Thoracic aorta (tissue), 2 donors: ENCODE measurements at places on chromosomes 16 and 17.
A peak's percentile ranks its signal among the peaks of the same experiment; 100 is the strongest.

- H3K4me3 ChIP-seq = no peak overlapping the region
- H3K4me1 ChIP-seq = peaks cover 13% of the 10 kb centered on the region
- no peaks in the 10 kb centered on the region for H3K27me3 ChIP-seq
- peak overlapping the region; percentile 65 for H3K27ac ChIP-seq
- no peak for DNase-seq
- H3K36me3 ChIP-seq = peaks cover 5% of the 10 kb centered on the region
Observed at GRCh38 chr17:41777574-41778188, 8.8 kb downstream of the JUP start.

DNA sequence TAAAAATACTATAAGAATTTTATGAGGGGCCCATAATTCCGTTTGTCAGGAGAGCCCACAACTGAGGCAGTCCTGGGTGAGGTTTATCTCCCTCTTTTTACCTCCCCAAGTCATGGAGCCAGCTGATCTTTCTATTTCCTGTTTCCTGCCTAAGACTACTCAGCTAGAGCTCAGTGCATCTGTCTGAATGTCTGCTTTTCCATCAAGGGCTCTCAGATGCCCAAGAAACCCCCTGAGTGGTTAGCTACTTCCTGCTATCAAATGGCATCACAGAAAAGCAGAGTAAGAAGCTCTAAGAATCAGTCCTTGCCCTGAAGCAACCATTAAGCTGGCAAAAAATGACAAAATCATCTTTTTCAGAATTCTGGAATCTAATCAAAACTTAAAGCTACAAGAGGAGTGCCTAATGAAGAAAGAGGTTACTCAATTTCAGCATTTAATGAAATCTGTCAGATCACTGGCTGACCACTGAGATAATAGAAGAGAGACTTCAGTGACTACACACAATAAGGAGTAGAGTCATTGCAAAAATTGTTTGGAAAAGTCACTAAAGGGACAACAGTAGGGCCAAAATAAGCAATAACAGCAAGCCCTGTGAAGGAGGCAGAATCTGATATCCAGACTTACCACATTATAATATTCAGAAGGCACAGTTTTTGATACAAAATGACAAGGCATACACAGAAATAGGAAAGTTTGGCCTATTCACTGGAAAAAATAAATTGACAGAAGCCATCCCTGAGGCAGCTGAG is 150.1 kb downstream of the CYB561 start:
- H3K4me1 ChIP-seq = peaks cover 45% of the 10 kb centered on the region
- H3K27me3 ChIP-seq = no peaks in the 10 kb centered on the region
- peak overlapping the region; percentile 76 for H3K27ac ChIP-seq
- no peak overlapping the region for H3K4me3 ChIP-seq

- H3K4me1 ChIP-seq = peaks cover 15% of the 10 kb centered on the region
- peak overlapping the region; percentile 44 for H3K4me3 ChIP-seq
- H3K27me3 ChIP-seq = no peaks in the 10 kb centered on the region
- DNase-seq = no peak
- peak overlapping the region; percentile 76 for H3K27ac ChIP-seq
Observed at GRCh38 chr17:19979917-19980770, 2.5 kb upstream of the AKAP10 start.

DNA sequence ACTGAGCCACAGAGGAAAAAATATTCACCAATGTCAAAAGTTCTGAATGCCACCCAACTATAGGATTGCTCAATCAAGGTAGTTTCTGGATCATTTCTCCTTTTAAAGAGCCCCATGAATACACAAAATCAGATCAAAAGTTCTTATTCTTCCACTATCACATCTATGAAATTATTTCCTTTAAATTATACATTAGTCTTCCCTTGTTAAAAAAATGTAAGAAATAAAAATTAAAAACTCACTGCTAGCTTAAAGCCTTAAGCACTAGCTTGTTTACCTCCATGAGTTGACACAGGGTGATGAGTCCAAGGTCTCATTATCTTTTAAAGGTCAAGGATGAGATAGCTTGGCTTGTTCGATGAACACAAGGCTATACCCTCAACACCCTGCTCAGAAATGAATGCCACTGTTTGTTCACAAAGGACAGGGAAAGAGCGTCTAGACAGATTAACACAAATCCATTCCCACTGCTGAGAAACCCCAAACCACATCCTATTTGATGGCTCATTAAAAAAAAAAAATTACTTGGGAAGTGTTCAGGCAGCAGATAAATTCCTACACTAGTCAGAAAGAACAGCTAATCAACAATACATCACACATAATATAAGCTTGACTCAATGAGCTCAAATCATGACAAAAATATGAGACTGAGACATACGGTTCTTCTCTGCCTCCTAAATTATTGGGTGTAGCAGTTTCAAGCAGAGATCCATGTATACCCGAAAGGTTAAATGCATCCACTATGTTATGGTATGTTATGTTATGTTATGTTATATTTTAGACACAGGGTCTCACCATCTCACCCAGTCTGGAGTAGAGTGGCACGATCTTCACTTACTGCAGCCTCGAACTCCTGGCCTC is 118.9 kb downstream of the PARN start:
- no peaks in the 10 kb centered on the region for H3K36me3 ChIP-seq
- no peaks in the 10 kb centered on the region for H3K27me3 ChIP-seq
- H3K27ac ChIP-seq = no peak overlapping the region
- no peak for DNase-seq
- H3K4me3 ChIP-seq = no peak overlapping the region

GRCh38 chr16:48369765-48370164 is 15.4 kb downstream of the SIAH1 start:
- peaks cover 38% of the 10 kb centered on the region for H3K4me1 ChIP-seq
- no peaks in the 10 kb centered on the region for H3K27me3 ChIP-seq
- no peak for DNase-seq

GRCh38 chr17:48981927-48982539 is 13.6 kb upstream of the GIP start:
- H3K27me3 ChIP-seq = no peaks in the 10 kb centered on the region
- H3K27ac ChIP-seq = no peak overlapping the region
- H3K4me3 ChIP-seq = no peak overlapping the region
- no peak for DNase-seq
- H3K4me1 ChIP-seq = no peaks in the 10 kb centered on the region

DNA sequence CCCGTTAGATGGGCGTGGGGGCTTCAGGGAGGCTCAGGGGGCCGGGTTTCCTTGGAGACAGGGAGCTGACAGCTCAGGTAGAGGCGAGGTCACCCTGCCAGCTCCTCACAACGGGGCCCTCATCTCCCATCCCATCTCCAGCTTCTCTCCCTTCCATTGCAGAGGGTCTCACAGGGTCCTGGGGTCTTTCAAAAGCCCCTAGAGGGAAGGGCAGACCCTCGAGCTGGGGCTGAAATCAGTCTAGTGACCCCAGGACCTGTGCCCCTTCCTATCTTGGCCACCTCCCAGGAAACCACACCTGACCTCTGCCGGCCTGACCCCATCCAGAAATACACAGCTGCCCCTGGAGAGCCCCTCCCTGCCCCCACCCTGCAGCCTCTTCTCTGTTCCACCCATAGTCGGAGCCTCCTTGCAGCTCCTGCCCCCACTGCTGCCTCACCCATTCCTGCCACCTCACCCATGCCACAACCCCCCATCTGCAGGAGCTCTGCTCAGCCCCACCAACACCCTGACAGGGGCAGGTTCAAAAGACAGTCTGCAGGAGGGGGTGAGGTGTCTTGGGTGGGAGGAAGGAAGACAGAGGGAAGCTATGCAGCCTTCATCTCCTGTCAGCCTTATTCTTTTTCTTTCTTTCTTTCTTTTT is 23.4 kb downstream of the PIK3R5 start:
- H3K27ac ChIP-seq = no peak overlapping the region
- DNase-seq = no peak
- no peak overlapping the region for H3K4me3 ChIP-seq
- H3K27me3 ChIP-seq = no peaks in the 10 kb centered on the region

DNA sequence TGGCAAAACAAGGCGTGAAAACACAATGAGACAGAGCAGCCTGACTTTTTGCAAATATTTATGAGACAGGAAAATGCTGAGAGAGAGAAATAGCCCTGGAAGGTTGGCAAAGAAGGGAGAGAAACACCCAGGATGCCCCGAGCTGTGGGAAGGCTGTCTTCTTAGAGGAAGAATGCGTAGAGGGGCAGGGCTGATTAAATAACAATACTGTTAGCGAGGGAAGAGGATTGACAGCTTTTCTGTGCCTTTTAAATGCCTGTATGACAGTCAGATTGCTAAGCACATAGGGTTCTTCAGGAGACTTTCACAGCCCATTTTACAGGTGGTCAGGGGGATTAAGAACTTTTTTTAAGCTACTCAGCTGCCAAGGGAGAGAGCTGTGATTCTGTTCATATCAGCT is 219.2 kb downstream of the SHISA9 start:
- no peaks in the 10 kb centered on the region for H3K4me1 ChIP-seq
- H3K4me3 ChIP-seq = no peak overlapping the region
- no peak overlapping the region for H3K27ac ChIP-seq
- H3K27me3 ChIP-seq = no peaks in the 10 kb centered on the region
- DNase-seq = no peak
- no peaks in the 10 kb centered on the region for H3K36me3 ChIP-seq

GRCh38 chr16:12896562-12896961 is 4.8 kb upstream of the SHISA9 start:
- no peaks in the 10 kb centered on the region for H3K27me3 ChIP-seq
- no peaks in the 10 kb centered on the region for H3K36me3 ChIP-seq
- no peaks in the 10 kb centered on the region for H3K4me1 ChIP-seq
- no peak for DNase-seq
- H3K4me3 ChIP-seq = no peak overlapping the region

- no peaks in the 10 kb centered on the region for H3K27me3 ChIP-seq
- peak overlapping the region; percentile 82 for H3K27ac ChIP-seq
- no peak for DNase-seq
- H3K36me3 ChIP-seq = no peaks in the 10 kb centered on the region
Observed at GRCh38 chr17:42531455-42532354, 4.3 kb upstream of the NAGLU start.

DNA sequence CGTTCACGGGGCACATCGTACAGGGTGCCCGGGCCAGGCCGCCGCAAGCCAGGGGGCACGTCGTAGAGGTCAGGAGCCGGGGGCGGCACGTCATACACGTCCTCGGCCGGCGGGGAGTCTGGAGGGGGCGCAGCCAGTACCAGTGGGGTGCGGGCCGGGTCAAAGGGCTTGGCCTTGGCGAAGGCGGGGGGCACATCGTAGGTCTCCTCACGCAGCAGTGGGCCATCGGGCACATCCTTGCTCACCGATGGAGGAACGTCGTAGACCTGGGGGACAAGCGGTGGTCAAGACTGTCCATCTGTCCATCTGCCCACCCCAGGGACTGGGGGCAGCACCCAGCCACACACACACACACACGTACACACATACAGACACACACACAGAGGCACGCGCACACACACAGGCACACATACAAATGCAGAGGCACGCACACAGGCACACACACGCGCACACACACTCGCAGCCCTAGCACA is 15.7 kb downstream of the BCAR1 start:
- peak overlapping the region; percentile 73 for H3K27ac ChIP-seq
- peaks cover 38% of the 10 kb centered on the region for H3K4me1 ChIP-seq
- no peak for DNase-seq

- peaks cover 49% of the 10 kb centered on the region for H3K36me3 ChIP-seq
- no peak overlapping the region for H3K27ac ChIP-seq
- no peak for DNase-seq
- no peaks in the 10 kb centered on the region for H3K27me3 ChIP-seq
- H3K4me3 ChIP-seq = no peak overlapping the region
Observed at GRCh38 chr17:42571435-42572225, 4.7 kb downstream of the MLX start.

GRCh38 chr17:57166803-57167202 is 81.8 kb downstream of the AKAP1 start:
- no peaks in the 10 kb centered on the region for H3K27me3 ChIP-seq
- H3K4me3 ChIP-seq = no peak overlapping the region
- no peak overlapping the region for H3K27ac ChIP-seq
- DNase-seq = no peak
- no peaks in the 10 kb centered on the region for H3K36me3 ChIP-seq

- H3K4me1 ChIP-seq = no peaks in the 10 kb centered on the region
- DNase-seq = no peak
- no peak overlapping the region for H3K4me3 ChIP-seq
- H3K27me3 ChIP-seq = no peaks in the 10 kb centered on the region
- no peaks in the 10 kb centered on the region for H3K36me3 ChIP-seq
- no peak overlapping the region for H3K27ac ChIP-seq
Observed at GRCh38 chr16:52690468-52690867, 143.5 kb upstream of the TOX3 start.

- H3K4me1 ChIP-seq = no peaks in the 10 kb centered on the region
- H3K27me3 ChIP-seq = no peaks in the 10 kb centered on the region
- no peak overlapping the region for H3K27ac ChIP-seq
- no peak overlapping the region for H3K4me3 ChIP-seq
- DNase-seq = no peak
Observed at GRCh38 chr17:22703786-22704441, 1011.6 kb downstream of the KCNJ18 start.

GRCh38 chr17:70238646-70239045 is 69.3 kb downstream of the KCNJ2 start:
- no peak for DNase-seq
- no peaks in the 10 kb centered on the region for H3K4me1 ChIP-seq
- H3K36me3 ChIP-seq = no peaks in the 10 kb centered on the region
- no peaks in the 10 kb centered on the region for H3K27me3 ChIP-seq

- H3K36me3 ChIP-seq = no peaks in the 10 kb centered on the region
- H3K4me3 ChIP-seq = peak overlapping the region; percentile 40
- H3K4me1 ChIP-seq = peaks cover 27% of the 10 kb centered on the region
Observed at GRCh38 chr16:49827805-49828438, 28.0 kb downstream of the ZNF423 start.

DNA sequence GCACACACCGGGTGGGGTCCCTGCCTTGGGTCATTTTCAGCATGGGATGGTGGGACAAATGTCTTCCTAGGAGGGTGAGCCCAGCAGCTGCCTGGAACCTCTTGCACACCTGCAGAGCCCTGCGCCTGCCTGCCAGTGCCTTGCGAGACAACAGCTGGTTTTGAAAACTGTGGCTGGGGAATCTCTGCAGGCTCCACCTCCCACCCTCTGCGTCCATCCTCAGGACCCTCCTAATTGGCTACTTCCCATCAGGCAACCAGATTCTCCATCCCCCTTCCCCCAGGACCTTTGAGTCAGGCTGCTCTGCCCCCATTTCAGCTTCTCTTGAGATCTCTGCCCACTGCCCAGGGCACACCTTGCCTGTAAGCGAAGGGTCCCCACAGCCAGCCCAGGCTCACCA is 26.6 kb downstream of the PEMT start:
- no peaks in the 10 kb centered on the region for H3K27me3 ChIP-seq
- peaks cover 21% of the 10 kb centered on the region for H3K4me1 ChIP-seq
- no peaks in the 10 kb centered on the region for H3K36me3 ChIP-seq
- DNase-seq = no peak

GRCh38 chr16:58670177-58670576 is 14.4 kb downstream of the SLC38A7 start:
- DNase-seq = no peak
- no peak overlapping the region for H3K4me3 ChIP-seq
- H3K36me3 ChIP-seq = peaks cover 13% of the 10 kb centered on the region
- H3K27ac ChIP-seq = no peak overlapping the region
- no peaks in the 10 kb centered on the region for H3K27me3 ChIP-seq

DNA sequence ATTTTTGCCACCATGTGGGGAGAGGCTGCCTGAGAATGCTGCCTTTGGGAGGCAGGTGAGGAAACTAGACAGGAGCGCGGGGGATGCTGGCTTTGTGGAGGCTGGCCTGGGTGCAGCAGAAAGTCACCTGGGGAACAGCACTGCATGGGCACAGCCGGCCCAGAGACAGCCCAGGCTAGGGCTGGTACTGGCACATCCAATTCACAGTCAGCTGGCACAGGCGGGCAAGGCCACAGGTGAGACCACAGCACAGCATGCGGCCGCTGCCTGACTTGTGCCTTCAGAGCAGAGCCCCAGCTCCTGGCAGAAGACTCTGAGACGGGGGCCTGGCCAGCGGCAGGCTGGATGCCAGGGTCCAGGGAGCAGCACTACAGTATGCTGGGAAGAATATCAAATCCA is 16.6 kb upstream of the PITPNM3 start:
- H3K4me3 ChIP-seq = no peak overlapping the region
- H3K4me1 ChIP-seq = peaks cover 15% of the 10 kb centered on the region
- no peak overlapping the region for H3K27ac ChIP-seq
- no peak for DNase-seq
